ENCODE measurements at places on chromosomes 5 and 9. TPM values are rescaled to one million over a fixed set of nuclear protein-coding genes. Genes with fewer than 3 reads are reported as not detected.

The ARHGEF28 gene
- total RNA-seq: 8.1 TPM

The PCDHGA8 gene
- total RNA-seq: 1.2 TPM

The XRCC4 gene
- 15.5 TPM for total RNA-seq

The TAF1L gene
- 0.02 TPM for total RNA-seq

The C1QTNF2 gene
- total RNA-seq: 0.64 TPM

The HAVCR1 gene
- total RNA-seq: 1.3 TPM

The VCAN gene
- total RNA-seq: 542 TPM

The HAVCR2 gene
- 10.0 TPM for total RNA-seq

The AGTPBP1 gene
- 27.6 TPM for total RNA-seq

The LCN15 gene
- not detected for total RNA-seq

The TAF11L10 gene
- not detected for total RNA-seq

The PCDHB2 gene
- 44.3 TPM for total RNA-seq

The NXNL2 gene
- 1.6 TPM for total RNA-seq

Data from astrocyte (in vitro differentiated cells and primary cell).